Stimulated activated CD4-positive, alpha-beta T cell treated with anti-CD3 and anti-CD28 coated beads, Interleukin-4, amount 100 ng/mL, for 1 hour (primary cell): ENCODE measurements at places on chromosomes 7 and 10.
A peak's percentile ranks its signal among the peaks of the same experiment; 100 is the strongest.

DNA sequence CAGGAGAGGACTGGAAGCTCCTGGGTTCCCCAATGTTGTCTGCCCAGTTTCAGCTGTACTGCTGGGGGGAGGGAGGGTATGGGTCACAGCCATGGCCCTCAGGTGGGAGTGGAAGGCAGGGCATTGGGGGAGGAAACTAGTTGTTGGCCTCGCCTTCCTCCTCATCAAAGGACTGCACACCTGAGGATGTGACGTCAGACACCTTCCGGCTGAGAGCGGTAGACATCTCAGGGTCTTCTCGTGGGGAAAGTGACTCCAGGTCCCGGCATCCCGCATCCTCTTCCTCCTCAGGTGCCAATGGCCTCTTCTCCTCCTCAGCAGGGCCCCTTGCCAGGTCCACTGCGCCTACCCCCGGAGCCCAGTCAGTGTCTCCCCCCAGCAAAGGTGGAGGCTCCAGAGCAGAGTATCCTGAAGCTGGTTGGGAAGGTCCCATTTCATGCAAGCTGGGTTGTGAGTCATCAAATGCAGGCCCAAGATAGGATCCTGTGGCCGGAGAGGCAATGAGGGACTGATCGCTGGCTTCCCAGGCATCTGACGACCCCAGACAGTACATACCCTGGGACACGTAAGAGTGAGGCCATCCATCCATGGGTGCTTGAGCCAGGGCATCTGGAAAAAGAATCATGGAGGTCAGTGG lies 6.0 kb downstream of the FAM131B start:
- no peak for DNase-seq

GRCh38 chr7:10838228-10838627 lies 135.4 kb upstream of the PHF14 start:
- DNase-seq: no peak

- no peak for DNase-seq
These were observed 121.1 kb downstream of the DYNC1I1 start for GRCh38 chr7:95893484-95893883.

- no peak for DNase-seq
These were observed 1.8 kb upstream of the WAPL start for GRCh38 chr10:86523348-86523747.

DNA sequence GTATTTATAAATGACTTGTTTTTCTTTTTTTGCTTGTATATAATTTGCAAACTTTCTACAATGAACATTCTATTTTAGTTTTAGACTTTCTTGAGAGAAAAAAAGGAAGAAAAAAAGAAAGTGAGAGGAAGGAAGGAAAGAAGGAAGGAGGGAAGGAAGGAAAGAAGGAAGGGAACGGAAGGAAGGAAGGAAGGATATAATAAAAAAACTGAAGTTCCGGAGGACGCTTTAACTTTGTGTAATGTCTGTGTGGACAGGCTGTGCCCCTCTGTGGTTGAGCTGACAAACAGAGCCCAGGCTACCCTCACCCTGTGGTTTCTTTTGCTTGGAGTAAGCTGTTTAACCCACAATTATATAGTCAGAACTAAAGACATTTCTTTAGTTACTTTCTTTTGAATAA lies 108.7 kb downstream of the SEMA3D start:
- DNase-seq: no peak

DNA sequence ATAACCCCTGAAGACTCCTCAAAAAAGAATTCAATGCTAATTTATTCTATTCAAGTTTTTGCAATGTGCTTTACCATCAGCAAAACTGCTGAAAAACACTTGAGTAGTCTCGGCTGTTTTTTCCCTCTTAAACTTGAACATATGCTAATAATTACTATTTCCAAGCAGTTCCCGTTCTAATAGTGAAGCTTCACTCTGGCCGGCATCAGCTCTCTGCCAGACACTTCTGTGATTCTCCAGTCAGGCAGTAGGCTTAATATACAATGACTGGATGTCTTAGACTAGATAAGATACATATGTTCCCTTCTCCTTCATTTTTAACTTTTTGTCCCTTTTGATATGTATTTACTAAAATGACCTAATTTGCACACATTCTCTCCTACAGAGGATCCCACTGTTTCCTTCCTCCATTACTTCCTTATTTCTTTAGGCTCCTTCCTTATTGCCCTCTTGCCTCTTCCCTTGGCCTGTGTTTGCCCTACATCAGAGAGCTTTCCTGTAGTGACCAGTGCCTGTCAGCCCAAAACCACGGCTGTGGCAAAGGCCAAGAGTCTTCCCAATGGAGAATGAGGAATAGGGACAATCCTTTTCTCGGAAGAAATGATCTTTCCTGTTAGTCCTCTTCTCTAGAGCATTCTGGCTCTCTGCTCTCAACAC lies 23.5 kb downstream of the HEPACAM2 start:
- no peak for DNase-seq

DNA sequence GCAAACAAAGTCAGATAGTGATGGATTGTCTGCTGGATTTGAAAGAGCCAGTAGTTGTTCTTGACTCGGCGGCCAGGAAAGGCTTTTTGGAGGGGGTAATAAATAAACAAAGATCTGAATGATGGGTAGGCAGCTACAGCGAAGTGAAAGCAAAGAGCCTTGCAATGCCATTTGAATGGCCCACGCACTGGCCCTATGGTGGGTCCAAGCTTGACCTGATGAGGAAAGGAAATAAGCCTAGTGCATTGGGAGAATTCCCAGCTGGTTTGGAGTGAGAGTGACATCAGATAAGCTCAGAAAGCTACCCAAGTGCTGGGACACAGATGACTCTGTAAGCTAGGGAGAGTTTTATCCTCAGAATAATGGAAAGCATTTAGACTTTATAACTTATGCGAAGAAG lies 365.2 kb downstream of the PLXDC2 start:
- no peak for DNase-seq

DNA sequence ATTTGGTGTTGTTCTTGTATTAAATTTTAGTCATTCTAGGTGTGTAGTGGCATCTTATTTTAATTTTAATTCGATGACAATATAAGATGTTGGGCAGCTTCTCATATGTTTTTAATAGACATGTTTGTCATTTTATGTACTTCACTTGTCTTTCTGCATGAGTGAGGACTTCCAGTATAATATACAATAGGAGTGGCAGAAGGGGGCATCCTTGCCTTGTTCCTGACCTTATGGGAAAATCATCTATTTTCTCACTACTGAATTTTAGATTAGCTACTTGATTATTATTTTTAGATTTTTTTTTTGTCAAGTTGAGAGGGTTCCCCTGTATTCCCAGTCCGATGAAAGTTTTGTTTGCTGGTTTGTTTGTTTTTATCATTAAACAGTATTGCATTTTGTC lies 495.2 kb upstream of the GRM3 start:
- DNase-seq: no peak

GRCh38 chr10:112797197-112797596 lies 152.8 kb upstream of the TCF7L2 start:
- DNase-seq: no peak

DNA sequence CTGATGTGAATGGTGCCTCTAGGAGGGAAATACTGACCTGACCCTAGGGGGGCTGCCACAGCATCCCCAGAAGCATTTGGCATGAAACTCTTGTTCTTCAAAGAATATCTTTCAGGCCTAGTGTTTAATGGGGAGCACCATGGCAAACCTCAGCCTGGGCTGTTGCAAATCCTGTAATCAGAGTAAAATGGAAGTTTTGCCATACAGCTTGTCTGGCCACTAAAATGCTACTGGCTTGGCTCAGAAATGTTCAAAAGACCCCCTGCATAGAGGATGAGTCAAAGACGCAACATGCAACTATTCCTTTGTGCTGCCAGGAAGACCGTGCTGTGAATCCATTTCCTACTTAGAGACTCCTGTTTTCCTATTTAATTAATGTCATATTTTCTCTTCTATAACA lies 26.7 kb downstream of the HECW1 start:
- DNase-seq: no peak

GRCh38 chr7:142457146-142457703 lies 199.4 kb upstream of the PRSS58 start:
- no peak for DNase-seq

DNA sequence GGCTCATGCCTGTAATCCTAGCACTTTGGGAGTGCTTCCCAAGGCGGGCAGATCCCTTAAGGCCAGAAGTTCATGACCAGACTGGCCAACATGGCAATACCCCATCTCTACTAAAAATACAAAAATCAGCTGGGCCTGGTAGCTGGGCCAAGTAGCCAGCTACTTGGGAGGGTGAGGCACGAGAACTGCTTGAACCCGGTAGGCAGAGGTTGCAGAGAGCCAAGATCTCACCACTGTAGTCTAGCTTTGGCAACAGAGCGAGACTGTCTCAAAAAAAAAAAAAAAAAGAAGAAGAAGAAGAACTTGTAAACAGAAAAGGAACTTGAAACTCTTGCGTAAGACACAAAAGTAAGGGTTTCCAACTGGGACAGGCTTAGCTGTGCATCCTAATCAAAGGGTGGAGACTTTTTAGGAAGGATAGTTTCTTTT lies 5.6 kb upstream of the IFIT2 start:
- no peak for DNase-seq

- no peak for DNase-seq
These were observed 171.5 kb downstream of the CYP26A1 start for GRCh38 chr10:93245147-93245546.

DNA sequence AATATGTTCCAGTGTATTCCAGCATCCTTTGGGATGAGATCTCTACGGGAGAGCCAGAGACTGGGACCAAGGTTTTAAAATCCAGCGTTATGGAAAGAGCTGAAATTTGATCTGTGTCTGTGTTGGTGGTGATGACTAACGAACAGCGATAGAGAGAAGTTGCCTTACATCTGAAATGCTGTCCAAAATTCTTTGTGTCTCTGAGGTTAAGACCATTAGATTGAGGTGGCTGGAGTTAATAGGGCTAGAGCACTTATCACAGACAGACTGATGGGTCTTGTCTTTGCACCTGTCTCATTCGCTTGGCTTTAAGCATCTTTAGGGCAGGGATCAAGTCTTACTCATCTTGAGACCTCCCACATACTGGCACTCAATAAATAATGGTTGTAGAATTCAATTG lies 41.0 kb upstream of the RAPGEF5 start:
- no peak for DNase-seq

GRCh38 chr7:91264924-91265681 lies 870 bp downstream of the FZD1 start:
- DNase-seq: peak; percentile 12

GRCh38 chr7:40923626-40924025 lies 779.3 kb downstream of the INHBA start:
- no peak for DNase-seq

GRCh38 chr10:70549962-70550458 lies 52.5 kb downstream of the PRF1 start:
- DNase-seq: peak; percentile 69

DNA sequence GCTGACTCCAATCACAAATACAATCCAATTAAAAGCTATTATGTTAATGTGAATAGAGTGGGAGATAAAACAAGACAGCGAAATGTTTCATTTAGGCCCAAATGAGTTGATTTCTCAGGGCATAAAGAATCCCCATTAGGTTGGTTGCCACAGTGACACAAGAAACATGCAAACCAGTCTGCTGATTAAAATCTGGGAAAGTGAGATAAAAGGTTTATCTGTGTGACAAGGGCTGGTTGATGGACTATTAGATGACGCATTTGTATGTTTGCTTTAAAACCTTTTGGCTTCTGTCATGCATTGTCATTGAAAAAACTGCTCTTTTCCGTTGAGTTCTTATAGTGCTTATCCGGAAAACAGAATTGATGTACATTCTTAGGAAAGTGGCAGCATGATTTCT lies 658.2 kb downstream of the GATA3 start:
- DNase-seq: no peak
